Upper lobe of left lung (tissue), 6 donors: ENCODE measurements at places on chromosomes 11 and 22. TPM values are rescaled to one million over a fixed set of nuclear protein-coding genes. Genes with fewer than 3 reads are reported as not detected.

- DNase-seq: no peak
Observed at GRCh38 chr11:46002189-46002588, 79.7 kb downstream of the LARGE2 start.

Gene CDON
- 13.7 TPM for total RNA-seq

- no peak for DNase-seq
Observed at GRCh38 chr11:88179971-88180629, 4.9 kb upstream of the RAB38 start.

GRCh38 chr22:50621948-50622722 is 5.8 kb downstream of the ARSA start:
- no peak for DNase-seq

GRCh38 chr11:35237351-35237750 is 98.4 kb downstream of the CD44 start:
- no peak for DNase-seq

- DNase-seq: no peak
Observed at GRCh38 chr11:4979036-4979435, 15.6 kb upstream of the OR51L1 start.

Gene PHETA2
- 7.3 TPM for total RNA-seq

Gene PGGHG
- total RNA-seq: 36.0 TPM

GRCh38 chr11:78647986-78648875 is 73.6 kb upstream of the NARS2 start:
- peak; percentile 10 for DNase-seq

- DNase-seq: no peak
Observed at GRCh38 chr11:118768690-118769089, 22.3 kb downstream of the DDX6 start.

GRCh38 chr11:84780689-84781293 is 846.4 kb downstream of the DLG2 start:
- DNase-seq: no peak

Gene PLEKHB1
- total RNA-seq: 103 TPM

- no peak for DNase-seq
Observed at GRCh38 chr22:37544955-37545702, 15.2 kb upstream of the CDC42EP1 start.

DNA sequence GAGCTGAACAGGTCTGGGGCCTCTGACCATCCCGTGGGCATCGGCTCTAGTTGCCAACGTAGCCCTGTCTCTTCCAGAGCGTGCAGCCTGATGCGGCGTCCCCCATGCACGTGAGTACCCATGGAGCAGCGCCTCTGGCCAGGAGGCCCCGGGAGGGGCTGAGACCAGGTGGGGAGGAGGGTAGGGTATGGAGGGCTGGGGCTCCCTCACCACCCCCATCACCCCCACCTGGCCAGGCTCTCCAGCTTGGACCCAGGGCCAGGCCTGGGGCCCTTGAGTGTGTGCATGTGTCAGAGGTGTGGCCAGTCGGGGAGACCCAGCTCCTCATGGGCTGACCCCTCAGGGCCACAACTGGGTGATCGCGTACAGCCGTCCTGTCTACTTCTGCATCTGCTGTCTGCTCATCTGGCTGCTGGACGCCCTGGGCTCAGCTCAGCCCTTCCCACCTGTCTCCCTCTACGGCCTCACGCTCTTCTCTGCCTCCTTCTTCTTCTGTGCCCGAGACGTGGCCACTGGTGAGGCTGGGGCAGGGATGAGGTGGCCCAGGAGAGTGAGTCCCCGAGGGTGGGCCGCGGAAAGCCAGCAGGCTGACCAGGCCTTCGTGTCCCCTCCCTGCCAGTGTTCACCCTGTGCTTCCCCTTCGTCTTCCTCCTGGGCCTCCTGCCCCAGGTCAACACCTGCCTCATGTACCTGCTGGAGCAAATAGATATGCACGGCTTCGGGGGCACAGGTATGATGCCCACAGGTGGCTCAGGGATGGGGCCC is 8.5 kb downstream of the PCNX3 start:
- DNase-seq: no peak

DNA sequence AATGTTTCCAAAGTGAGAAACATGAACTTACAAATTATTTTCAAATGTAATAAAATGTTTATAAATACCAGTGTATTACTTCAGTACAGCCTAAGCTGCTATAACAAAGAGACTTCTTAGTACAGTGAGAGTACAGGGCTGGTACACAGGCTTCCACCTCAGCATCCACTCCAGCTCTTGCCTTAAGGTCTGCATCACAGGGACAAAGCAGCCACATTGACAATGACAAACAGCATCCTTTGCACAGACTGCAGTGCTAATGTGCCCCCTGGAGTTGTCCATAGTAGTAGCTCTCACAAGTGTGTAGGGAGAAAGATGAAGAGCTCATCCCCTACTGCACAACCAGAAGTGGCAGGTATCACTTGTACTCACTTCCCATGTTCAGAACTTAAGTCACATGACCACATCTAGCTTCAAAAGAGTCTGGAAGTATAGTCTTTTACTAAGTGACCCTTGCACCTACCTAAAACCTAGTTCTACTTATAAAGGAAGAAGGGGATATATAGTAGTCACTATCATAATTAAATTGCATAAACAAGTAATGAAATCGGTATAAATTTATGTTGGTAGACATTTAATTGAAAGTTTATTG is 10.7 kb upstream of the LIPT2 start:
- DNase-seq: no peak

DNA sequence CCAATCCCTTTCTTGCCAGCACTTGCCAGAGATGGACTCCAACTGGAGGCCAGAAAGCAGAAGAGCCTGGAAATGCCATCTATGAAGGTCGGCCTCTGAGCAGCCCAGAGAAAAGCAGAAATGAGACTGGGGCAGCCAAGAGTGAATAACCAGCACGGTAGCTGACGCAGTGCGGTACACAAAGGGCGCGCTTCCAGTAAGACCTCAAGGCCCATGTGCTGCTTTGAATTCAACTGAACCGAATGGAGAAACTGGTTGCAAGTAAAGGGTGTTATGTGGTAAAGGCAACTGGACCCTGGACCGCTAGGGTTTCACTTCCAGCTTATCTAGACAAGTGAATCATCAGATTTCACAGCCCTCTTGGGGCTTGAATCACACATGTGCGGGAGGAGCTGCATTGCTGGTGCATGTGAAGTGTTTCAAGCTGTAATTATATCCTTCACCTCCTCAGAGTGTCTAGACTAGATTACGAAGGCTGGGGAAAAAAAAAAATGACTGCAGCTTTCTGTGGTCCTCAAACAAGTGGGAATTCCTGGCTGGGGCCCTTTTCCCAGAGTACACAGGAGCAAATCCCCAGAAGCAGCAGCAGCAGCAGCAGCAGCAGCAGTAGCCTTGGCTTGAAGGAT is 128.9 kb downstream of the CCDC34 start:
- no peak for DNase-seq

DNA sequence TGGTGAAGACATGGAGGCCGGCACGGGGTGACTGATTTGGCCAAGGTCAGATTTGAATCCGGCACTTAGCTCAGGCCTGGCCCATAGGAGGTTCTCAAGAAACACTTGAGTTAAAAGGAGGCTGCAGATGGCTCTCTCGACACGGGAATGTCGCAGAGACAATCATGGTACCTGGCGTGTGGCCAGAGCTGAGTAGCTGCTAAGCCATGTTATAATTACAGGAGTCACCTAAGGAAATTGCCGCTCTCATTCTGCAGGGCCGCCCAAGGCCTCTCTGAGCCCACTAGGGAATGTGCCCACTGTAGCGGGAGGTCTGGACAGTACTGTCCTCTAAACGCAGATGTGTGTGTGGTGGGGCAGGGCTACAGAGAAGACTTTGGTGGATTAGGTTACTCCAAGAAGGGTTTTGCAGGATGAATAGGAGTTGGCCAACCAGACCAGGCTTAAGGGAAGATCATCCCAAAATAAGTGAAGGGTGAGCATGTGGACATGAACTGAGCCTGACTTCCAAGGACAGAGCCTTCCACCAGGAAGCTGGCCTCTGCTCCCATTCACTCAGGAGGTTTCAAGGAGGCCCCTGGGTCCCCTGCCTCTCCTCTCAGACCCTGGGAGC is 19.3 kb upstream of the PRR5 start:
- no peak for DNase-seq

GRCh38 chr11:77127235-77127911 is 673 bp upstream of the MYO7A start:
- DNase-seq: peak; percentile 93

Gene ANGPTL5
- total RNA-seq: not detected

DNA sequence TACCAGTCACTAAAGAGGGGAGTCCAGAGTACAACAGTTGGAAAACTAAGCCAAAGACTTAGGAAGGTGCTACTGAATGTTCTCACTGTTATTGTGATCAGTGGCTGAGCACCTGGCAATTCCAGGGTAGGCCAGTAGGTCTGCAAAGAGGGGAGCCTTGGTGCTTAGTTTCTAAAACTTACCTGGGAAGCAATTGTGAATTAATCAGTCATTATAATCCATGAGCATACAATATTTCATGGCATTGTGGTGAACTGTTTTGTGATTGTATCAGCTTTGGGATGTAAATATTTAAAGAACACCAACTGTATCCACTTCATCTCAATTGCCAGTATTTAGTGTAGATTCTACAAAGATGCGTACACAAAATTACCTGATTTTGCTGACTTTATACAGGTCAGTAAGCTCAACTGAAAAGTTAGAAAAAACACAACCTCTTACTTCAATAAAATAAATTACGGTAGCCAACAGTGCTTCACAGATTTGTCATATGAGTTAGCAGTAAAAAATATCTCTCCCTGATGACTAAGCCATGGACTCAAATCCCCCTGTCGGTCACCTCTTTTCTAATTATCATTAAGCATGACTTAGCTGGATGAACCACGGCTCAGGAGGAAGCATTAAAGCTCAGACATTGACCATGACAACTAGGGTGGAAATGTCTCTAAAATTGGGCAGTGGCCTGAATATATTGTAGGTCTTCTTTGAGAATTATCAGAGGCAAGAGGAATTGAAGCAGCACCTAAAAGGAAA is 30.8 kb upstream of the SORL1 start:
- DNase-seq: no peak

Gene PLAAT5
- 3.2 TPM for total RNA-seq

DNA sequence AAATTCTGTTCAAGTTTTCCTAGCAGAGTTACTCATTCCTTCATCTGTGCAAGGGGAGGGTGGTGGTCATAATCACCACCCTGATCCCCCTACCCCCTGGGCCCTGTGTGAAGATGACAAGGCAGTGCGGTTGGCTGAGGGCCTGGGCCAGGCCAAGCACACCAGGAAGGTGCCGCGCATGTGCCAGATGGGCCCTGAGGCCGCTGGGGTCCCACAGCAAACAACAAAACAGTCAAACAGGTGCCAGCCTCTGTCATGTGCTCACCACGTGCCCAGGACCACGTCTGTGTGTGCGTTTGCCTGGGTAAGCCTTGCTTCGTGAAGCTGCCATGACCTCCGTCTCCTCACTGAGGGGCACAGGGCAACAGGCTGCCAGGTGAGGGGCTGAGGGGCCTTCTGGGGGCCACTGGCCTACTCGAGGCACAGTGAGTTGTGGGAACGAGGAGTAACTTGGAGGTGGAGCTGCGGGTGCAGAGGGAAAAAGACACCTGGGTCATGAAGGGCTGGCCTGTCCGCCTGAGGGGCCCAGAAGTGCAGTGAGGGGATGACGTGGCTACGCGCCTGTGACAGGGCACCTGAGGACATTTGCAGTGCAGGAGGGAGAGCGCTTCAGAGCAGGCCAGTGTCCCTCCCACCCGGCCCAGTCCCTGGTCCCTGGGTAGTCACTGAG is 25.8 kb downstream of the RSPH14 start:
- DNase-seq: peak; percentile 60

DNA sequence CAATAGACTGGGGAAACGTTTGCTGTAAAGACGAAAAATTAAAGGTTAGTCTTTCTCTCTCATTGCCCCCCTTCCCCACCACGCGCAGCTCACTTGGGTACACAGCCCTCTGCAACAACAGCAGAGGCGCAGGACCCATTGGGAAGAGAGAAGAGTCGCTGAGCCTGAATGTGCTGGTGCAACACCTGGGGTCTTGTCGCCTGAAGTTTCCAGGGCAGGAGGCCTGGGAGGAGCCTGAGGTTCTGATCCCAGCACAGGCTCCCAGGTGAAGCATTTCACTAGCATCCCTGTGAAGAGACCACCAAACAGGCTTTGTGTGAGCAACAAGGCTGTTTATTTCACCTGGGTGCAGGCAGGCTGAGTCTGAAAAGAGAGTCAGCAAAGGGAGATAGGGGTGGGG is 116.2 kb upstream of the NTM start:
- no peak for DNase-seq

DNA sequence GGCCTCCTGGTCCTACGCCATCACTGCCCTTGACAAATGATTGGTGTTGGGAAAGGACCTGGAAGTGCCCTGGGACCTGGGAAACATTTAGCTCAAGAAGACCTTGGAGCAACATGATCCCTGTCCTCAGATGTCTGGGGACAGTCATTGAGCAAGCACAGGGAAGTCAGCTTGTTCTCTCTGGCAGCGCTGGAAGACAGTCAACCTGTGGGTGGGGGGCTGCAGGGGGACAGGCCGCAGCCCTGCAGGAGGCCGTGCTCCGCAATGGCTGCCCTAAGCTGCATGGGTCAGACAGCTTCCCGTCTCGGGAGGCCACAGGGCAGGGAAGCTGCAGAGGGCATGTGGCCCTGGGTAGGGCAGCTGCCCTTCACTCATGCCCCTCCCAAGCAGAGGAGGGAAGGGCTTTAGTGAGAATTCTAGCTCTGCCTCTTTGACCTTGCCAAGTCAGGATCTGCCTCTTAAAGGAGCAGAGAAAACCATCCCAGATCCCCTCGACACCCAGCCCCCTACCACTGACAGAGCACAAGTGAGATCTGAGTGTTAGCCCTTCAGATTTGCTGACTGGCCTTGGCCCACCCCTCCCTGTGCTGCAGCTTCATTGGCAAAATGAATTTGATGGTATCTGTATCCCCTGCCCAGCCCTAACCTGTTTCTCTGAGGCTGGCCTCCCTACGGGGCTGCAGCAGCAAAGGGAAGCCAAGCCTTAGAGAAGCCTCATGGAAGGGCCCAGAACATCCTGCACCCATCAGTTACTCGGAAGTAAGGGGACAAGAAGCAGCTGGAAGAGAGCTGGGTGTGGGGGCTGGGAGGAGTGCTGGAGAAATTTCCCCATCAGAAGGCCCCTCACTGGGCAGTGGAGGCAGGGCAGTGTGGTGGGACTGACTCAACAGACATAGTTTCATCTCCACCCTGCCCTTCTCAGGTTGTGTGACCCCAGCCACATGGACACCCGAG is 6.2 kb upstream of the SREBF2 start:
- no peak for DNase-seq
